ENCODE measurements at places on chromosomes 7 and 10. TPM values are rescaled to one million over a fixed set of nuclear protein-coding genes. Genes with fewer than 3 reads are reported as not detected.

DNA sequence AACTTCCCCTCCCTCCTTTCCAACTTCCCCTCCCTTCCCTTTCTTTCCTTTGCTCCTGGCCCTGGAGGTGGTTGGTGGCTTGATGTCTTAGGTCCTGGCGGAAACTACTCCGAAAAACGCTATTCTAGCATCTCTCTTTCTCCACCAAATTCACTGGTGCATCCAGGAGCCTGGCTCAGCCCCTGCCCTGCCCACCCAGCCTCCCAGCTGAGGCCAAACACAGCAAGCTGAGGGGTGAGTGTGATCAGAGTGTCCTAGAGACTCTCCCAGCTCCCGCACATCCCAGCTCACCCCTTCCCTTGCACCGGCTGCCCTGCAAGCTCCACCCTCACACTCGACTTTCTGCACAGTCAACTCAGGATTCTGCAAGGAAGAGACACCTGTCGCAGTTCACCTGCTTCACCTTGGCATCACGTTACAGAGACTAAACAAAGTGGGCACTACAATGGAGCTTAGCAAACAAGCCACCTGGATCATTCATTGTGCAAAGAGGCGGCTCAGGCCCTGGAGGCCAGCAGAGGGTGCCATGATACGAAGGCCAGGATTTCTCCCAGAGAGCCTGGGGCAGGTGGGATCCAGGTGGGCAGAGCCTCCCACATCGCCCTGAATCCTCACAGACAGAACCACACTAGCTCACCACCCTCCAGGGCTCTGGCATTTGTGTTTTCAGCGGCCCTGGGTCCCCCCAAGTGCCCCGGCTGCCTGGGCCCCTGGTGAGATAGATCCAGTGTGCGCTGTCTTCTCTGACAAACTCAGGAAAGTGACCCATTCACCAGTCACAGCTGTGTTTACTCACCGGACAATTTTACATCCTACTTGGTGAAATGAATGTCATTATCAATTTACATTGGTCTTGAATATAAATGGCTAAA is 169.6 kb downstream of the TCERG1L start:
- no peak for DNase-seq

CDHR3 gene
- 0.93 TPM for total RNA-seq

DNA sequence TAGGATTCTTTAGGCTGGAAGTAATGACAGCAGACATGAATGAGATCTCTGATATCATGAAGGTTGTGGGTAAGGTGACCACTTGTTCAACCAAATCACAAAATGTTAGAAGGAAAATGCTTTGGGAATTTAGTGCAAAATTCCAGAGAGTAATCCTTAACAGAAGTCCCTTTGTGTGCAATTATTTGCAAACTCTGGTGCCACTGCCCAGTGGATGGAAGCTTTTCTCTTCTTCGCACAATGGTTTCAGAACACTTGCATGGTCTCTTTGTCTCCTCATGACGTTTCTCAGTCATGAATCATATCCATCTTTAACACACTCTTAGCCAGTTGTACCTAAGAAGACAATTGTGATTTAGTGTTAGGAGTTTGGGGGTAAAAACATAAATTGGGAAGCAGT is 570.4 kb upstream of the ANKRD30A start:
- no peak for DNase-seq

CYP3A4 gene
- total RNA-seq: not detected

DNA sequence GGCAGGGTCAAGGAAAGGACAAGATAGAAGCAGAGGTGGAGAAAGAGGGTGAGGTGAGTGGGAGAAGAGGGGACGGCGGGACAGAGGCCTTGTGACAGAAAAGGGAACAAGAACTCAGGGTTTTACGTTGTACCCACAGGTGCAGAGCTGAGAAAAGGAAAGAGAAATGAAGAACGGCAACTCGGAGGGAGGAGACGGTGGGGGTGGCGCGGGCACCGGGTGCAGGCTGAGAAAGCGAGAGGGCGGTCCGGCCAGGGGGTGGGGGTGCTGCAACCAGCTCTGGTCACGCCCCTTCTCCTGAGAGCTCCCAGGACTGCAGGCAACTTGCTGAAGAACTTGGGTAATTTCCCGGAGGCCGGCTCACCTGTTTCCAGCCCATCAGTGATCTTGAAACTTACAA is 65.3 kb downstream of the CARD11 start:
- DNase-seq: peak; percentile 98

TMEM270 gene
- not detected for total RNA-seq

LEP gene
- not detected for total RNA-seq

PRKG1 gene
- not detected for total RNA-seq

GRCh38 chr10:50605269-50605950 is 18.3 kb downstream of the SGMS1 start:
- DNase-seq: no peak

DNA sequence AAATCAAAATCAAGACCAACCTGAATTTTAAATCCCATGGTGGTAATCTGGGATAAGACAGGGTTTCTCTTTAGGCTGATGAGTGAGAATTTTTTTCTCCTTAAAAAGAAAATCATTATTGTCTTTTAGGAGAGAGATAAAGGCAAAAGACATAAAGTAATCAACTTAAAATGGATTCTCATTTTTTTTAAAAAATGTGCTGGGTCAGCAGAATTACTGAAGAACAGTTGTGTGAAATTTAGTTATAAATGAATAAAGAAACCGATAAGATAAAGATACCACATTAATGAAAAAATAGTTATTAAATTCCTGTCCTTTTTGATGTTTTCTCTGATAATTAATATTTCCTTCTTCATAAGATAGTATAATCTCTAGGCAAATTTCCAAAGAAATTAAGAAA is 161.3 kb upstream of the YAE1 start:
- no peak for DNase-seq

ANKRD61 gene
- 0.19 TPM for total RNA-seq

- no peak for DNase-seq
Measured at GRCh38 chr10:29951441-29951931, 107.9 kb downstream of the JCAD start.

PLAC9 gene
- total RNA-seq: not detected
